T-cell (primary cell): ENCODE measurements at places on chromosomes 3 and 15. TPM values are rescaled to one million over a fixed set of nuclear protein-coding genes. Genes with fewer than 3 reads are reported as not detected.
A peak's percentile ranks its signal among the peaks of the same experiment; 100 is the strongest.

Gene POPDC2
- total RNA-seq, result 4.2 TPM

Gene SHC4
- total RNA-seq, result 0.18 TPM

Gene ALDH1A3
- 1.2 TPM for total RNA-seq

Gene NMD3
- total RNA-seq, result 43.4 TPM

Gene TGM4
- total RNA-seq, result not detected

Gene TMEM45A
- 0.15 TPM for total RNA-seq

Gene EEFSEC
- total RNA-seq, result 15.9 TPM

Gene ACAD9
- total RNA-seq, result 45.1 TPM

Gene STXBP5L
- total RNA-seq, result not detected

DNA sequence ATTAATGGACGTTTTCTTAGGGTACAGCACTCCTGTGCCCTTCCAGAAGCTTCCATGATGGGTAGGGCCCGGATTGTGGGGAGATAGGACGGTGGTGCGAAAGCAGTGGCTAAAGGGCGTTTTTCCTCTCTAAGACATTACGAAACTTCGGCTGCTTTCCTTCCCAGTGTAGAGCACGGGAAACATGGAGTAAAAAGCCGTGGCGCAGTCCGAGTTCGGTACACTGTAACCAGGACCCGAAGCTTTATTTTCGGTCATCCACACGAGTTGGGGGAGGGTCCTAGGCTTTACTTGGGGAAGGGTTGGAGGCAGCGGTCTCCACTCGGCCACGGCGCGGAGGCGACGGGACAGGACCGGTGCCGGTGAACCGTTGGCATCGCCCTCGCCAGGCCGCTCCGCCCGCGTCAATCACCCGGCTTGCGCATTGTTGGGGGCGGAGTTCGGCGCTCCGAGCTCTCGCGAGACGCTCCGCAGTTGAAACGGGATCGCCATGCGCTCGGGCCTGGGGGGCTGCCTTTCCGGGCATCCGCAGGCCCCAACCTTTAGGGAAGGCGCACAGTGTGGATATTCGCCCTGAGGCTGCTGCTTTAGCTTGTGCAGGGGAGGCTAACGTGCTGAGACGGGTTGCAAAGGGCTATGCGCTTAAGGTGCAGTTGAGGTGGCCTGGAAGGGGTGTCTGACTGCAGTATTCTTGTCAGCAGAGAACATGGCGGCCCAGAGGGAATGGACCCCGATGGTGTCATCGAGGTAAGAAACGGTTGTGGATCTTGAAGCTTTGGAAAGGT lies 546 bp downstream of the EIF4A2 start:
- H3K4me3 ChIP-seq, result peak overlapping the region; percentile 84
- peak; percentile 78 for DNase-seq
- H3K27me3 ChIP-seq, result no peaks in the 10 kb centered on the region
- peaks cover 10% of the 10 kb centered on the region for H3K36me3 ChIP-seq
- peak overlapping the region; percentile 96 for H3K27ac ChIP-seq
- H3K4me1 ChIP-seq, result peaks cover 30% of the 10 kb centered on the region

DNA sequence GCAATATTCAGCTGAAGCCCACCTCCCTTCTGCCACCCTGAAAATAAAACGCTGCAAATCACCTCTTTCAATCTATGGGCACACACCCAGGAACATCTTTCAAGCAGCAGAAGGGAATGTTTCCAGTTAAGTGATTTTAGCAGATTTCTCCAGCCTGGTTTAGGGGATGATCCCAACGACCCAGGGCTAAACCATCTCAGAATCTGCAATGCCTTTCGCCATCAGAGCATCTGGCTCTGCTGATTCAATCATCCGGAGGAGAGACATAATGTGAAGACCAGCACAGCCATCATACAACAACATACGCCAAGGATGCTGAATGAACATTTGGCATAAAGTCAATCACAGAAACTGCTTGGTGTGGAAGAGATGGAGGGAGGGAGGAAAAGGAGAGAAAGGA lies 15.5 kb upstream of the LRRN1 start:
- H3K36me3 ChIP-seq, result no peaks in the 10 kb centered on the region
- H3K27me3 ChIP-seq, result no peaks in the 10 kb centered on the region

DNA sequence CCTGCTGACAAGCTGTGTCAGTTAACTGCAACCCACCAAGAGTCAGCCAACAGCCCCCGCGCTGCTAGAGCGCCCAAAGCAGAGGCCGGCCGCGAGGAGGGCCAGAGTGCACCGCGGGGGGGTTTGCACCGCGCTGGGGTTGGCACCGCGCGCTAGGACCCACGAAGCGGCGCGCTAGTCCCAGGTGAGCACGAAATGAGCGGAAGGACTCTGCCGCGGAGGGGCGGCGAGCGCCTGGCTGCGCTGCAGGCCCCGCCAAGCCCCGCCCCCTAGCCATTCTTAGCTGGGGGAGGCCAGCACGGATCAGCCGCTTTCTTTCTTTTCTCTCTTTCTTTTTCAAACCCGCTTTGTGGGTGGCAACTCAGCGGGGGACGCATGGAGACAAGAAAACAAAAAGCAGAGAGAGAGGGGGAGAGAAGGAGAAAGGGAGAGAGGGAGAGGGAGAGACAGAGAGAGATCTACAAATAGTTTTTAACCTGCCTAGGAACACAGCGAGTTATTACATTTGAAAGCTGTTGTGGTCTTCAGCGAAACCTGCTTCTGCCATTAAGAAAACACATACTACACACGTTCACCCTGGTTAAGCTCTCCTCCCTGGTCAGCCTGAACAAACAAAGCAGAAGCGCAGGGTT lies 6.9 kb upstream of the FOXB1 start:
- H3K36me3 ChIP-seq, result no peaks in the 10 kb centered on the region
- peaks cover 12% of the 10 kb centered on the region for H3K4me1 ChIP-seq
- no peak for DNase-seq
- H3K27me3 ChIP-seq, result peaks cover 87% of the 10 kb centered on the region
- no peak overlapping the region for H3K27ac ChIP-seq

- DNase-seq, result no peak
- H3K27ac ChIP-seq, result no peak overlapping the region
- H3K36me3 ChIP-seq, result no peaks in the 10 kb centered on the region
- no peak overlapping the region for H3K4me3 ChIP-seq
These were observed 89.2 kb downstream of the ECT2 start for GRCh38 chr3:172839679-172840078.

DNA sequence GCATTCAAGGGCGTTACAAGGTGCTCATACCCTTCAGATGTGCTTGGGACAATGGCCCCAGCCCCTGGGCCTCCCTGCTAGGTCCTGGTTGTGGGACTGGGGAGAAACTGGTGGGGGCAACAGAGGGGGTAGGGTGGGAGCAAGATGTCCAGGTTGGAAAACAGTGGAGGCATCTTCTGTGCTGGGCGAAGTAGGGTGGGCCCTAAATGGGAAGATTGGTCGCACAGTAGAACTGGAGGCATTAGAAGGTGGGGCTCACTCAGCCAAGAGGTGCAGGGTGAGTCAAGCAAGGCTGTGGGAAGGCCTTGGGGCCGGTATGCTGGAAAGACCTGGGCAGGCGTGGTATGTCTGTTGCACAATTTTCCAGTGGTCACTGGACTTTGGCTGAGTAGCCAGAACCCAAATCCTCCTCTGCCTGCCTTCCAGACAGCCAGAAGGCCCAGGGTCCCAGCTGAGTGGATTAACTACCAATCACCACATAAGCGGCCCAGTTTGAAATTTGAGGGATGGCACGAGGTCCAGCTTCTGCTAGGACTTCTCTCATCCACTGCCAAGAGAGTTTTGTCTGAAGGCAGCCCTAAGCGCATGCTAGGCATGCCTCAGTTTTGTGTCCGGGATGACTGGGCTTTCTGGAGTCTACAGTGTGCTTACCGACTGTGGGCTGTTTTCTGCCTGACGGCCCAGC lies 74.5 kb downstream of the LSM3 start:
- H3K4me3 ChIP-seq, result no peak overlapping the region
- no peak overlapping the region for H3K27ac ChIP-seq
- H3K4me1 ChIP-seq, result no peaks in the 10 kb centered on the region
- H3K27me3 ChIP-seq, result no peaks in the 10 kb centered on the region
- DNase-seq, result no peak
- H3K36me3 ChIP-seq, result no peaks in the 10 kb centered on the region

DNA sequence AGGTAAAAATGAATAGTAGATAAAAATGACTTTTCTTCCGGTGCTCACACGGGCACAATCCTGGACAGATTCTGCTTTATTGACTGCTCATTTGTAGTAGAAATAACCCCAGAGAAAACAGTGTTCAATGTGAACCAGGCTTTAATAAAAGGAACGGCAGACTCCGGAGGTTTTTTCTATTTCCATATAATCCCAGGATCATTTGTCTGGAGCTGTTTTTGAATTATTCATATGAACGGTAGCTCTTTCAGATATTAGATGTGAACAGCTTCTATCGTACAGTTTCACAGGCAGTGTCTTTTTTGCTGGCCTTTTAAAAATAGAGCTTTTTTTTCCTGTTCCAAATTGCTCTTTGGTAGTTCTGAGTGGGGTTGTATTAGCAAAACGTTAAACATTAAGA lies 347.3 kb downstream of the MFSD1 start:
- no peaks in the 10 kb centered on the region for H3K27me3 ChIP-seq
- H3K4me1 ChIP-seq, result no peaks in the 10 kb centered on the region
- no peaks in the 10 kb centered on the region for H3K36me3 ChIP-seq
- no peak overlapping the region for H3K27ac ChIP-seq

DNA sequence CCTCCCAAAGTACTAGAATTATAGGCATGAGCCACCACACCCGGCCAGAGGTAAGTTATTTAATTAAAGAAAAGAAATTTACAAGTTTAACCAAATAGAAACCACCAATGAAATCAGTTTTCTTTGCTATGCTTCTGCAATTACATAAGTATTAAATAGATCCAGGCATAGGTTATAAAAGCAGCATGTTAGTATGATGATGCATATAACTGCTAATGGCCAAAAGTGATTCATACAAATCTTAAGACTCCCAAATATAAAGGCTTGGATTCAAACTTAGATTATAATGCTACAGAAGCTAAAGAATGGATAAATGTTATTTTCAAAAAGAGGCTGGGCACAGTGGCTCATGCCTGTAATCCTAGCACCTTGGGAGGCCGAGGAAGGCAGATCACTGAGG lies 32.8 kb upstream of the HDC start:
- no peaks in the 10 kb centered on the region for H3K27me3 ChIP-seq
- DNase-seq, result no peak
- H3K4me3 ChIP-seq, result no peak overlapping the region

- no peaks in the 10 kb centered on the region for H3K27me3 ChIP-seq
- no peak for DNase-seq
- H3K36me3 ChIP-seq, result no peaks in the 10 kb centered on the region
- H3K4me3 ChIP-seq, result no peak overlapping the region
These were observed 346.8 kb downstream of the SQOR start for GRCh38 chr15:45981625-45982024.

DNA sequence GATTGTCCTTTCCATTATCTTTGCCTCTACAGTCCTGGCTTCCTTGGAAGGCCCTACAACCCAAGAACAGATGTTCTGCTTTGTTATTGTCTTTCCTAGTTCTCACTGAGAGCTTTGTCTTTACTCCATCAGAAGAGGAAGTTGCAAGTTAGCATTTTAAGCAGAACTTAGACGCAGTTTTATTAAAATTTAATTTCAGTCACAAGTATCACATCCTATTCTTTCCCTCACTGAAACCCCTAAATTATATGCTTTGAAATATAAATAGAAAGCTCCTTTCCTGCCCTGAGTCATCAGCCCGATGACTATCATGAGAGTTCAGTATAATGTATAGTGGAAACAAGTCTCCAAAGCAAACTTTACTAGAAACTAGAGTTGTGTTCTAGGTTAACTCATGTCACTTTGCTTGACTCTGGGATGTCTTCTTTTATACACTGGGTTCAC lies 291.2 kb upstream of the RBMS3 start:
- no peak overlapping the region for H3K4me3 ChIP-seq
- no peaks in the 10 kb centered on the region for H3K27me3 ChIP-seq
- no peak overlapping the region for H3K27ac ChIP-seq
- no peaks in the 10 kb centered on the region for H3K4me1 ChIP-seq
- no peak for DNase-seq
- H3K36me3 ChIP-seq, result no peaks in the 10 kb centered on the region

DNA sequence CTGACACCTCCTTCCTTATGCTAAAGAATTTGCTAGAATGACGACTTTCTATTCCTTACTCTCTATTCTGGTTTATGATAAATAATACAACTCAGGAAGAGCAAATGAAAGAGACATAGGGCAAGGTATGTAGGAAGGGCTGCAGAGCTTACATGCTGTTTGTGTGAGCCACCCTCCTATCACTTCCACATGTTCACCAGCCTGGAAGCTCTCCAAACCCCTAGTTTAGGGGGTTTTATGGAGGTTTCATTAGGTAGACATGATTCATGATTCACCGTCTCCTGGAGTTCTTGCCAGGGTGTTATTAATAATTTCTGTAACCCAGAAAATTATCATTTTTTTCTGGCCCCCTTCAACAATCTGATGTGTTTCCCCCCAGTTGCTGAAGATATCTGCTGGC lies 172.1 kb upstream of the COL8A1 start:
- no peaks in the 10 kb centered on the region for H3K4me1 ChIP-seq
- H3K27me3 ChIP-seq, result no peaks in the 10 kb centered on the region
- DNase-seq, result no peak
- no peak overlapping the region for H3K27ac ChIP-seq
- no peaks in the 10 kb centered on the region for H3K36me3 ChIP-seq

DNA sequence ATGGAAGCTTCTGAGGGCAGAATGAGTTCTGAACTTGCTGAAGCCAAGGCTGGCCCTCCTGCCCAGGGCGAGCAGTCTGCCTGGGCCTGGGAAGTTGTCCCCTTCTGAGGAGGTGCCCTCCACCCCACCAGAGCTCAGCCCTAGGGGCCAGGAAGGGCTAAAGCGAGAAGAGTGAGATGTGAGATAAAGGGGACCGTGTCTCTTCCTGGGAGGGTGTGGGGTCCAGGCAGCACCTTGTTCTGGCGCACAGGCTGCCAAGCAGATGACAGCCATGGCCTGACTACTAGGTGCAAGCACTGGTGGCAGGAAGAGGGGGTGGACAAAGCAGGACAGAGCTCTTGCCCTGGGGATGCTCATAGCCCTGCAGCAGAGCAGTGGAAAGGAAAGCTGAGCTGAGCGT lies 3.7 kb downstream of the PAK6 start:
- no peaks in the 10 kb centered on the region for H3K36me3 ChIP-seq
- no peak overlapping the region for H3K4me3 ChIP-seq
- no peak for DNase-seq
- peaks cover 11% of the 10 kb centered on the region for H3K4me1 ChIP-seq

DNA sequence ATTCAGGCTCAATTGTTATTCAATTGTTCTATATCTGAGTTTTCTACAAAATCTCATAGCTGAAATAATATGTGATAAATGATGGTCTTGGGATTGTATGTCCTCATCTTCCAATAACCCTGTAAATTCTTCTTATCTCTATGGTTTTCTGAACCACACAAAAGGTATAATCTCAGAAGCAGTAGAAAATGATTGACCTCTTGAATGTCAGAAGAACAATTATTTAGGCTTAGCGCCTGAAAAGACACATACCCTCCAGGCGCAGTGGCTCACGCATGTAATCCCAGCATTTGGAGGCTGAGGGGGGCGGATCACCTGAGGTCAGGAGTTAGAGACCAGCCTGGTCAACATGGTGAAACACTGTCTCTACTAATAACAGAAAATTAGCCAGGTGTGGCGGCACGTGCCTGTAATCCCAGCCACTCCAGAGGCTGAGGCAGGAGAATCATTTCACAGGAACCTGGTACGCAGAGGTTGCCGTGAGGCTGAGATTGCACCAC lies 288.0 kb upstream of the TBC1D5 start:
- H3K4me1 ChIP-seq, result no peaks in the 10 kb centered on the region
- H3K4me3 ChIP-seq, result no peak overlapping the region
- DNase-seq, result no peak
- H3K27me3 ChIP-seq, result no peaks in the 10 kb centered on the region
